ENCODE measurements at places on chromosomes 5 and 9.

DNA sequence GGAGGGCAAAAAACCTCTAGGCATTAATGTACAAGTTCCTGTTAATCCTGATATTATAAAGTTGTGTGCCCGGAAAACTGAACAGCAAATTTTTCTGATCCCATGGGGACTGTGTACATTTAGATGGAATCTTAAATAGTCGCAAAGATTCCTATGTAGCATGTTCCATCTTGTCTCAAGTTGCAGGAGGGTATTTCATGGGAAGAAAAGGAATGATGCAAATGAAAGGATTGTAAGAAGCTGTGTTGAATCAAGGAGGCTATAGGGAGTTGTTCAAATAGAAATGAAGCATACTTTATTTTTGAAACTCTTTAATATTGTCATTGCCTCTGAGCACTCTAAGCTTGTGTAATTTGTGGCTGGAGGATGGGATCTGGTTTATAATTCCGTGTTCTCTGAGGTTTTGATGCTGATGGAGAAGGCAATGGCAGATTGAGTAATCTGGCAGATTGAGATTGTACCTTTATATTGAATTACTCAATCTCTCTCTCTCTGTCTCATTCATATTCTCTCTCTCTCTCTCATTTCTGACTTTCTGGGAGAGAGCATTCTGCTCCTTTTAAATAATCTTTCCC lies 288.5 kb downstream of the OSTF1 start:
- DNase-seq, result no peak

DNA sequence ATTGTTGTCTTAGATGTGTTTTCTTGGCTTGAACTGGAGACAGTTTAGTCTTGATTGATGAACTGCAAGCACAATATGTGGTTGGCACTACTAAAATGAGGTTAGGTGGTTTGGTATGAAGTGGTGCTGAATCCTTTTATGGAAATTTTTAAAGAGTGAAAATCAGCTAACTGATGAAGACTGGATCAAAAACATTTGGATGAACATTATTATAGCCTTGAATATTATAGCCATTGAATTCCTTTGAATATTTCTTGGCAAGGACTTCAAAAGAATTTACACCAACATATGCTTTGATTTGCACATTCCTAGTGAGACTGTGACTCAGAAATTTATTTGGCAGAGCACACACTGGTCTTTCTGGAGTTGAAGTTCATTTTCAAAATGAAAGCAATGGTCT lies 318.3 kb downstream of the CHSY3 start:
- no peak for DNase-seq

DNA sequence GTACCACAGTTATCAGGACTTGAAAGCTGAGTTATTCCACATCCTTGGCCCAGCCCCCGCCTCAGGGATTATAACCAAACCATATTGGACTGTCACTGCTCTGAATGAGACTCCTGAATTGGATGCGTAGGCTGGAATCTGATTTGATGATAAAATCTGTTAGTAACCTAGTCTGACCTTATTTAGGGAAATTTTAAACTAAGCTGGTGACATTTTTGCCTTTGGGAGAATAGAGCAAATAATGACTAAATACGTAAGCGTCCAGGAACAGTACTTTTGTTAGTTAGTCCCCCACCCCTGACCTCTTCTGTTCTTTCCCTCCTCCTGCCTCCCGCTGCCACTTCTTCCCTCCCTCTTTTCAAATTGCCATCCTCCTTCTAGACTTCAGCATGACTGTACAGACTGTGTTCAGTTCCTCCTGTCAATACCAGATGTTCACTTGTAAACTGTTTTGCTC lies 92.6 kb downstream of the TLE4 start:
- DNase-seq, result no peak

DNA sequence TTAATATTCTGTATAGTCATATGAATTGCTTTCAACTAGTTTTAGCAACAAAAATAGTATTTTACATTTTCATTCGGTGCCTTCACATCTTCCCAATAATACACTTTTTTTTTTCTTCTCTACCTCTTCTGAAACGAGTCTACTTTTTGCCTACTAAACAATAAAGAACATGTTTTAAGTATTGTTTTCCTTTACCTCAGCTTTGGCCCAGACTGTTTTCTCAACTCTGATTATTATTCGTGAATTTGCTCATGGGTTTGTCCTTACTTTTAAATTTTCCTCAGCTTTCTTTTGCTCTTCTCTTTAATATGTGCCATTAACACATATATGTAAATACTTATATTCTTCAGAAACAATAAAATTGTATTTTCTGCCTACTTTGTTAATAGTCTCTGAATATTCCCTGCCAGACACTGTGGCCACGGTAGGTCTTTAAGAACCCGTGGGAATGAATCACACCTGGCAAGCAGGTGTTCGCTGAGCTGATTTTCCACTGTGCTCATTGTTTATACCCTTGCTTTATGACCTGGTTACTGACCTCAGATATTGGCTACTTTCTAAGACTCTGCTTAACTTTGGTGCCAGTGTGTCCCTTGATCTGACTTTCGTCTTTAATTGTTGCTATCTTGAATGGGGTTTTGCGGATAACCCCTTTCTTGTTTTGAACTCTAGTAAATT lies 49.1 kb downstream of the FAM170A start:
- DNase-seq, result no peak

DNA sequence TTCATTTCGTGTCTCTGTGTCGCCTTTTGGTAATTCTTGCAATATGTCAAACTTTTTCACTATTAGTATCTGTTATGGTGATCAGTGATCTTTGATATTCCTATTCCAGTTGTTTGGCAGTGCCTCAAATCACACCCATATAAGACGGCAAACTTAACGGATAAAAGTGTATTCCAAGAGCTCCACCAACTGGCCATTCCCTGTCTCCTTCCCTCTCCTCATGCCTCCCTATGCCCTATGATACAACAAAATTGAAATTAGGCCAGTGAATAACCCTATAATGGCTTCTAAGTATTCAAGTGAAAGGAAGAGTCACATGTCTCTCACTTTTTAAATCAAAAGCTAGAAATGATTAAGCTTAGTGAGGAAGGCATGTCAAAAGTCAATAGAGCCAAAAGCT lies 74.8 kb downstream of the CDK5RAP2 start:
- peak; percentile 17 for DNase-seq

DNA sequence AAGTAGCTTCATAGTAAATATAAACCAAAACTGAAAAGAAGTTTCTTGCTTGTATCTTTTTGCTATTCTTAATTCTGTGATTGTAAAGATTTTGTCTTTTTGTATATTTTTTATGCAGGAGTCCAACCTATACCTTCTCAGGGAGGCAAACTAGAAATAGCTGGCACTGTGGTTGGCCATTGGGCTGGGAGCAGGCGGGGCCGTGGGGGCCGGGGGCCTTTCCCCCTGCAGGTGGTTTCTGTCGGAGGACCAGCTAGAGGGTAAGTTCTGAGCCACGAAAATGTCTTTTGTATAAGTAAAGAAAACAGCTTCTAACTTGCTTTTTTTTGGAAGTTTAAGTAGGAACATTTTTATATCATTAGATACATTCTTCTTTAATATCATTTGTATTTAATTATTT lies 15.4 kb upstream of the PHF2 start:
- no peak for DNase-seq
